ENCODE measurements at places on chromosomes 2 and 18. TPM values are rescaled to one million over a fixed set of nuclear protein-coding genes. Genes with fewer than 3 reads are reported as not detected.

The RBM44 gene
- 0.59 TPM for polyA plus RNA-seq

The KIF5C gene
- polyA plus RNA-seq, result 279 TPM

The AMER3 gene
- polyA plus RNA-seq, result 11.4 TPM

The ANKRD30BL gene
- polyA plus RNA-seq, result 5.0 TPM

The COL6A3 gene
- 41.3 TPM for polyA plus RNA-seq

DNA sequence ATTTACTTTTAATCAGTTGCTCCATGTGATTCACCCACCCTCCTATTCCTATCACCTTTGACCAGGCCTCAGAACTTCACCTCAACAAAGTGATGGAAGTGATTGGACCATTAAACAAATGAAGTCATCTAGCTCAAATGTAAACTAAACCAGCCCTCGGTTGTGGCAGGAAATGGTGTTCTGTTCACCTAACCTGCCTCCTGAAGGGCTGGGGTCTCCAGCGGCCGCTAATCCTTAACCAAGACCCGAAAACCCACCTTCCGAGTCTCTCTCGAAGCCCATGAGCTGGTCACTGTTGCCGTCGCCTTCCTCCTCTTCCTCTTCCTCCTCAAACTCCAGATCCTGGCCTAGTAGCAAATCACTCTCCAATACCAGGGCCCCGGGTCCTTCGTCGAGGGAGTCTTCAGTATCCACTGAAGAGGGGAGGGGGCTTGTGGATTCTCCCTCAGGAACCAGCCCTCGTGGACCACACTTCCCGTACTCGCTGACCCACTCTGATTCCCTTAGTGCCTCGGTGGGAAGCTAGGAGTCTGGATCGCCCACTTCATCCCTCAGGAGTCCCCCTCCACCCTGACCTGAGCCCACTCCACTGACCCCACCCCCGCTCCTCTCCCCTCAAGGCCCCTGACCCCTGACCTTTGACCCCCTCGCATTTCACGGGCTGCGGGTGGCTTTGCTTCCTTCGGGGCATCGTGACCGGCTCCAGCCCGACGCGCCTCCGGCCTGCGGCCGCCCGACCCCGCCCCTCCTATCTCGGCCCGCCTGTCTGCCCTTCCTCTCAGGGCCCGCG lies 503 bp downstream of the ZNF513 start:
- H3K36me3 ChIP-seq, result peaks cover 77% of the 10 kb centered on the region
- H3K4me3 ChIP-seq, result peak overlapping the region; percentile 74
- DNase-seq, result no peak

GRCh38 chr2:130963196-130963848 lies 126.6 kb downstream of the ARHGEF4 start:
- H3K27me3 ChIP-seq, result no peaks in the 10 kb centered on the region
- H3K36me3 ChIP-seq, result no peaks in the 10 kb centered on the region
- H3K4me1 ChIP-seq, result peaks cover 36% of the 10 kb centered on the region
- DNase-seq, result no peak
- no peak overlapping the region for H3K27ac ChIP-seq

- no peaks in the 10 kb centered on the region for H3K36me3 ChIP-seq
- peak; percentile 89 for DNase-seq
- H3K4me3 ChIP-seq, result no peak overlapping the region
- no peaks in the 10 kb centered on the region for H3K27me3 ChIP-seq
Observed at GRCh38 chr2:121944072-121944831, 188.8 kb downstream of the TSN start.

GRCh38 chr18:45792506-45793263 lies 32.8 kb upstream of the SIGLEC15 start:
- H3K27ac ChIP-seq, result no peak overlapping the region
- no peak overlapping the region for H3K4me3 ChIP-seq
- no peaks in the 10 kb centered on the region for H3K4me1 ChIP-seq

GRCh38 chr2:129721846-129722245 lies 257.6 kb upstream of the RAB6C start:
- peaks cover 8% of the 10 kb centered on the region for H3K4me1 ChIP-seq
- H3K4me3 ChIP-seq, result no peak overlapping the region
- H3K27me3 ChIP-seq, result no peaks in the 10 kb centered on the region

Measured in spinal cord (tissue), 10 donors.